ENCODE measurements at places on chromosomes 3 and 15. TPM values are rescaled to one million over a fixed set of nuclear protein-coding genes. Genes with fewer than 3 reads are reported as not detected.

- no peak overlapping the region for H3K27ac ChIP-seq
- no peaks in the 10 kb centered on the region for H3K36me3 ChIP-seq
- no peak for DNase-seq
- no peaks in the 10 kb centered on the region for H3K27me3 ChIP-seq
- no peaks in the 10 kb centered on the region for H3K4me1 ChIP-seq
These were observed 11.7 kb upstream of the ZNF148 start for GRCh38 chr3:125386811-125387210.

- H3K27me3 ChIP-seq: no peaks in the 10 kb centered on the region
- no peaks in the 10 kb centered on the region for H3K4me1 ChIP-seq
- H3K36me3 ChIP-seq: no peaks in the 10 kb centered on the region
- no peak overlapping the region for H3K4me3 ChIP-seq
These were observed 944.7 kb downstream of the MCTP2 start for GRCh38 chr15:95175914-95176658.

DNA sequence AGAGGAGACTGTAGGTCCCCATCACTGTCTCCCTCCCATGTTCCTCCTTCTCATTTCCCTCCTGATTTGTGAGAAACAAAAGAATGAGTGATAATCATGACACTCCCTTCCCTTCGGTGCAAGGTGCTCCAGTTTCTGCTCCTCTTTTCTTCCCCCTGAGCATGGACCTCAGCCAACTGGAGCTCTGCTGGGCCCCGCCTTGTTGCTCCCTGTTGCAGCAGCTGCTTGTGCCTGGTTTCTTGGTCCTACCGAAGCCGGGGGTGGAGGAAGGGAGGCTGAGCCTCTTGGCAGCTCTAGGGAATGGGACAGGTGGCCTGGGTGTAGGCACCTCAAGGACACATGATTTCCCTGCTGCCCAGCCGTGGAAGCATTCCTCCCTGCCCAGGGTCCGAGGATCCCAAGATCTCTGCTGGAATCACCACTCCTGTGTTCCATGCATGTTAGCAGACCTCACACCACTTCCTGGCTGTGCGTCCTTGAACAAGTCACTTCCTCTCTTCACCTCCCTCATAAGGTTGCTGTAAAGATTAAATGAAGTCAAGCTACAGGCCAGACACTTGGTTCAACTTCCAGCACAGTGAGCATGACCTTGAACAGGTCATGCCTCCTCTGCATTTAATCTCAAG lies 131.6 kb upstream of the ABHD17C start:
- no peaks in the 10 kb centered on the region for H3K4me1 ChIP-seq
- H3K4me3 ChIP-seq: no peak overlapping the region
- DNase-seq: no peak
- H3K36me3 ChIP-seq: no peaks in the 10 kb centered on the region
- no peak overlapping the region for H3K27ac ChIP-seq

DNA sequence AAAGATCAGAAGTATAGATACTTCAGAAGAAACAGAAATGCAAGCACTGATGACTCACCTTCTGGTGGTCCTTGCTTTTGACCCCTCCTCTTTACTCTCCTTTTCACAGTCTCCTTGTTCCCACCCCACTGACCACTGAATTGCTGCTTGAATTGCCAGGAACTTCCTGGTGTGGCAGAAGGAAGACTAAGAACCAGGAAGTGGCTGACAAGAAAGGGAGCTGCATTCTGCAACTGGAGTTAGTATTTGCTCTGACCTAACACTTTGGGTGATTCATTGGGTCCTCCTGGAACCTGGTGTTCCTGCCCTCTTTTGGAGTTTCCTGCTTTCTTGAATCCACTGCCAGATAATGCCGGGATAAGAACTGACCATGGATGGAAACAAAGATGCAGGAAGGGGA lies 23.0 kb downstream of the KY start:
- no peak overlapping the region for H3K27ac ChIP-seq
- H3K4me1 ChIP-seq: no peaks in the 10 kb centered on the region
- H3K27me3 ChIP-seq: no peaks in the 10 kb centered on the region
- no peak overlapping the region for H3K4me3 ChIP-seq

GRCh38 chr3:69266585-69266984 lies 119.3 kb downstream of the FRMD4B start:
- no peaks in the 10 kb centered on the region for H3K4me1 ChIP-seq
- DNase-seq: no peak
- no peaks in the 10 kb centered on the region for H3K27me3 ChIP-seq
- no peaks in the 10 kb centered on the region for H3K36me3 ChIP-seq
- no peak overlapping the region for H3K27ac ChIP-seq

DNA sequence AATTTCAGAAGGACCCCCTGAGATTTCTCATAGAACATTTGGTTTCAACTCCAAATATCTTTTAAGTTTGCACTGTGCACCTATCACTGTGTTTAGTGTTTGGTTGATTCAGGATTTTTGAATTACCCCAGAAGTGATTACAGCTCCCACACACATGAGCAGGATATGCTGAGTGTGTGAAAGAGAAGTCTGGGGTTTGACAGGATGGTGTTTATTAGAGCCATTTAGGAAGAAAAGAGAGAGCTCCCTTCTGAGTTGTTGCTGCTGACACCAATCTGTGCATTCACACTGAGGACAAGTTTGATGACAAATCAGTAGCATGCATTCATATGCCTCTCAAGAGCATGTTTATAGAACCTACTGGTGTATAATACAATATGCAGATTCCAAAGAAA lies 118.1 kb downstream of the RPL22L1 start:
- H3K36me3 ChIP-seq: no peaks in the 10 kb centered on the region
- DNase-seq: no peak
- peaks cover 7% of the 10 kb centered on the region for H3K4me1 ChIP-seq
- no peak overlapping the region for H3K27ac ChIP-seq
- H3K4me3 ChIP-seq: no peak overlapping the region
- no peaks in the 10 kb centered on the region for H3K27me3 ChIP-seq

Gene TRIM42
- polyA plus RNA-seq: not detected

Gene SLC35A5
- 8.0 TPM for polyA plus RNA-seq
